ENCODE measurements at places on chromosomes 7 and 10. TPM values are rescaled to one million over a fixed set of nuclear protein-coding genes. Genes with fewer than 3 reads are reported as not detected.

Gene GHRHR
- total RNA-seq: not detected

DNA sequence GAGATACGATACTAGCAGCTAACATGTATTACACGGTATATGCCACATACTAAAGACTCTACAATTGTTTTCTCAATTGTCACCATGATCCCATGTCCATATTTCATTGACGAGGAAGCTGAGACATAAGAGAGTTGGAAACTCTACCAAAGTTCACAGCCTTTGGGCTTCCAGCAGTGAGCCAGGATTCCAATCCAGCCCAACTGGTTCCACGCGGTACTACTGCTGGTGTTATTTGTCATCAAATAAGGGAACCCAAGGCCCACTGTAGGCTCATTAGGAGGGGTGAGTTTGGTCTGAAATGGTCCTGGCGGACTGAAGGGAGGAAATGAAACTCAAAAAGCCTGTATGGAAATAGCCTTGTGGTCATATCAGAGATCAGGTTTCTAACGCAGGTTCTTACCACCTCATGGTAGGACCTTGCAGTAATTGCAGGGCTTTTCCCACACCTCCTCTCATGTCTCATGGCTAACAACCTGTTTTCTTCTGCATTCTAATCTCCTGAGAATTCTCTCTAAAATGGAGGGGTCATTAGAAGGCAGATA is 814.6 kb downstream of the LRMDA start:
- no peak for DNase-seq

DNA sequence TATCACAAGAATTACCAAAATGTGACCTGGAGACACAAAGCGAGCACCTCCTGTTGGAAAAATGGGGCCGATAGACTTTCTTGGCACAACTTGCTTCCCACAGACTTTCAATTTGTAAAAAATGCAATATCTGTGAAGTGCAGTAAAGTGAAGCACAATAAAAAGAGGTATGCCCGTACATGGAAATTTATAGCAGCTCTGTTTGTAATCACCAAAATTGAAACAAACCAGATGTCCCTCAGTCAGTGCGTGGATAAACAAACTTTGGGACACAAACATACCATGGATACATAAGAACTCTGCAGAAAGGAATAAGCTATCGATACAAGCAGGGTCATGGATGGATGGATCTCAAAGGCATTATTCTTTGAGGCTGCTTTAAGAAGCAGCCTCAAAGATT is 33.6 kb downstream of the ARID5B start:
- DNase-seq: no peak

Gene LRRD1
- 0.29 TPM for total RNA-seq

GRCh38 chr7:83791737-83792136 is 142.8 kb upstream of the SEMA3E start:
- no peak for DNase-seq

GRCh38 chr7:33872870-33873269 is 32.5 kb upstream of the BMPER start:
- peak; percentile 38 for DNase-seq

Gene GSTO2
- not detected for total RNA-seq

DNA sequence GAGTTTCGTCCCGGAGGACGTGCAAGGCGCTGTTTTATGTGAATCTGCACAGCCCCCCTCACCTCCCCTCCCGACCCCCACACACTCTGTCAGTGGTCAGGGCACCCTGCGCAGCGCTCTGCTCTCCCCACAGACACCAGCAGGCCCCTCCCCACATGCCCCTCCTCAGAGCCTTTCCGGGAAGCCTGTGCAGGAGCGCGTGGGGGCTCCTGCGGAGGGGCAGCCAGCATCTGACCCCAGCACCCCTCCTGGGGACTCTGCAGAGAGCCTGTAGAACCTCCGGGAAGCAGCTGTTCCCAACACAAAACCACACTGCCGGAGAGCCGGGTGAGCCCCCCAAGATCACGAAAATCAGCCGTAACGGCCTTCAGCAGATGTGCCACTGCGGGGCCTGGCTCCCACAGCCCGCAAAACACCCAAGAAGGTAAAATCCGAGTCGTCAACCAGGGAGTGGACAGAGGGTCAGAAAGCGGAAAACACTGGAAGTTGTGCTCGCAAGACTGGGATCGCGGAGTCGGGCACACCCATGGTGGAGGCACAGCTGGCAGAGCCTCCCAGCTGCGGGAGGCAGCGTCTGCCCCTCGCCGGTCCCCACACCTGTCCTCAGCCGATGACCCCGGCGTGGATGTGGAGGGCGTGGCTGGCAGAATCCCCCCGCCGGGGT is 53.8 kb upstream of the PDGFA start:
- DNase-seq: no peak

Gene APBB1IP
- total RNA-seq: not detected

DNA sequence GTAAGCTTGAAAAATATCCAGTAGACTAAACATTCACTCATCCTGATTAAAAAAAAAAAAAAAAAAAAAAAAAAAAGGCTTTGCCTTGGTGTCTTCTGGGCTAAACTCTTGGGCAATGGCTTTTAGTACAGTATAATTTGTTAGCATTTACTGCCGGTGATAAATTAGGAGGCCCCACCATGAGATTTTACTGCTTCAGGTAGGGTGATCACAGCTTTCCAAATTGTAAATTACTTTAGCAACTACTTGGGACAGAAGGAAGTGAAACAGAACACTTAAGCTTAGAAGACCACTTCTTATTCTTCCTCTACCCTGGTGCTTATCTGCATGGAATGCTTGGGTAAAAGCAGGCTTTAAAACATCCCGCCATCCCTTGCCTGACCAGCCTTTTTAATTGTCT is 152.1 kb downstream of the HIBADH start:
- DNase-seq: no peak

Gene CYP2C8
- total RNA-seq: not detected

- DNase-seq: no peak
Measured at GRCh38 chr7:15681186-15681585, 5.3 kb downstream of the MEOX2 start.

GRCh38 chr10:69335063-69335587 is 56.8 kb downstream of the HK1 start:
- no peak for DNase-seq

Gene NAT16
- not detected for total RNA-seq

- DNase-seq: no peak
Measured at GRCh38 chr7:31986878-31987518, 83.2 kb downstream of the PDE1C start.

DNA sequence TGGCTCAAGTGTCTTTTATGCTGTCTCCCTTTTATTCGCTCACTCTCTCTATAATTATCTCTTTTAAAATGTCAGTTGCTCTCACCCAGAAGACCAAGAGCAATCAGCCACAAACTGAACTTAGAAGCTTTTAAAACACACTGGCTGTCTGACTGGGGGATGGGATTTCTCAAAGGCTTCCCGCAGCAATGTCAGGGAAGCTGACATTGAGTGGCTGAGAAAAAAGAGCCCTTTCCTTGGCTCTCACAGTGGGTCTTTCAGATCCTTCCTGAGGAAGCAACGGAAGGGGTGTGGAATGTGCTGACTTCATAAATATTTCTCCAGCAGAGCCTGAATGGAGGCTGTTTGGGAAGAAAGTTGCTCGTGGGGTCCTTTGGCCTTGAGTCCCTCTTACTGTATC is 445.7 kb upstream of the C7orf33 start:
- no peak for DNase-seq

Gene SPDYE2B
- total RNA-seq: not detected

GRCh38 chr10:6461961-6462360 is 118.1 kb downstream of the PRKCQ start:
- DNase-seq: no peak

DNA sequence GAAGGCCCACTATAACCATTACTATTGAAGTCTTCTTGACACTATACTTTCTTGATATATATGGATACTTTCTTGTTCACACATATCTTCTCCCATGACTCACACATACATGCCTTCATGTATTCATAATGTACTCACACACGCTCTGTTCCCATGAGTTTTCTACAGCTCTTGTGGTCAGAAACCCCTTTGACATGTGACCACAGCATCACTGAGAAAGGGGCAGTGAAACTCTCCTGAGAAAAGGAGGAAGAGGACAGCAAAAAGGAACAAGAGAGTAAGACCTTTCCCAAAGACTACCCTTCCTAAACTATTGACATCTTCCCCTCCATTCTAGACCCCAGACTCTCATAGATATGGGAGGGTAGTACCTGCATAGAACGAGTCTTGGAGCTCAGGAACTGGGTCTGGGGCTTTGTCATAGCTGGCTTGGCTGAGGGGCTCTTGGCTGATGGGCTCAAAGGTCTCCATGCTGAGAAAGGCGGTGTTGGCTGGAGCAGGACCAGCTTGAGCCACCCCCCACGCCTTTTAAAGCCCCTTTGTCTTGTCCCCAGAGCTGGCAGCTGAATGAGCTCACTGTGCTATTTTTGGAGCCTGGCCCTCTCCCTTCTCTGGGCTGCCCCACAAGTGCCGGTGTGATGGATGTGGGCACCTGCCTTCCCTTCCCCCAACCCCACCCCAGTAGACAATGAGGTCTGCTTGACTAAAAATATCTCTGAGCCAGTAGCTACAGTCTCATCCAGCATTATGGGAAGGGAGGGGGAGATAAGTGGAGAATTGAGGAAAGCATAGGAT is 5.1 kb downstream of the SYNPO2L start:
- peak; percentile 98 for DNase-seq

DNA sequence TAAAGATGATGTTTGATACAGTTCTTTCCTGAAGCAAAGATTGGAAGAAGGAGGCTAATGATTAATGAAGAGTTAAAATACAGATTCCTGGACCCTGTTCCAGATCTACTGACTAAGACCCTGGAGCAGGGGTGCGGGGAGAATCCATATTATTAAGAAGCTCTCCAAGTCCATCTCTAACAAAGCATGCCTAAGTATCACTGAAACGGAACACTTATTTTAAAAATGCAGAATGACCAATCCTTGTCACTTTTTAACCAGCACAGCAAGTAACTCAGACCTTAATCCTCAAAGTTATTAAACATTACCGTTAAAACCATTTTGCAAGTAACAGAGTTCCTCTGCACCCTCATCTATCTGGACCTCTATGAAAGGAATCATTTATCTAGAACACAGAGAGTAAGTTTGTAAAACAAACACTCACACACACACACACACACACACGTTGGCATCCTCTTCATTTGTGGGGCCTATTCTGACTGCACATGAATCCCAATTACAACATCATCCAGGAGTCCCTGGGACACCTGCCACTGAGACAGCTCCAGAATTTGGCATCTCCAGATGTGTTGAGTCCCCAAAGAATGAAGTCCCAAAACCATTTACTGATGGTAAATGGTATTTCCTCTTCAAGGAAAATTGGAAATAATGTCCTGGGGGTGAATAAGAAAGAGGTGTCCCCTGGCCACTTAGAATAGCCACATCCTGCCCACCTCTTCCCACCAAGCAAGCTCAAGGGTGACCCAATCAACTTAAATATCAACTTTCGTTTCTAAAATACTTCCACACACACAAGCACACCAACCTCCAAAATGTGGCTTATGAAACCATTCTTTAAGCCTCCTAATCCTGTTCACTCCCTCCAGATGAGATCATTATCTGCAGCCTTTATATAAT is 117.5 kb downstream of the PARD3 start:
- no peak for DNase-seq

Gene AKR1C2
- total RNA-seq: 33.3 TPM

- no peak for DNase-seq
Measured at GRCh38 chr7:153190452-153190851, 430.9 kb downstream of the ACTR3B start.

DNA sequence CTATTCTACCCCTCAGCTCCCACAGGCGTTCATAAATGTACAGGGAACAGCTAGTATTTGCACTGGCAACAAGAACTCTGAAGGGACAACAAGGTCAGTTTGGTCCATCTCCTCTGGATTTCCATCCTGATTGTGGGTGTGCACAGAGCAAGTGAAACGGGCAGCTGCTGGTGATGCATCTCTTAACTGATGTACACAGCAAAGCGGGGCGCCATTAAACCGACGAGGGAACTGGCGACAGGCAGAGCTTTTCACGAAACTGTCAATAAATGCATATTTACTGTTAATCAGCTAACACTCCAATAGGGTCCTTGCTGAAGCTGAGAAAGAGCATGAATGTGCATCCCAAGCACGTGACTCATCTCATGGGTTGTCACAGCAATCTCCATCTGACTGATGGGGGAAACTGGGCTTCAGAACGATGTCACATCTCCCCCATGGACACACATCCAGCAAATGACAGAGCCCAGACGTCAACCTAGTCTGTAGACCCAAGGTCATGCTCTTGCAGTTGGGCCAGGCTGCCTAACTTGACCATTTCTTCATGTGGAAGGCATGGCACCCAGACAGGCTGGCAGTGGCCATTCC is 54.2 kb downstream of the FAM53B start:
- no peak for DNase-seq

Data from myocyte (in vitro differentiated cells).